Aorta (tissue), 5 donors: ENCODE measurements at places on chromosomes 12 and 14. TPM values are rescaled to one million over a fixed set of nuclear protein-coding genes. Genes with fewer than 3 reads are reported as not detected.
A peak's percentile ranks its signal among the peaks of the same experiment; 100 is the strongest.

DNA sequence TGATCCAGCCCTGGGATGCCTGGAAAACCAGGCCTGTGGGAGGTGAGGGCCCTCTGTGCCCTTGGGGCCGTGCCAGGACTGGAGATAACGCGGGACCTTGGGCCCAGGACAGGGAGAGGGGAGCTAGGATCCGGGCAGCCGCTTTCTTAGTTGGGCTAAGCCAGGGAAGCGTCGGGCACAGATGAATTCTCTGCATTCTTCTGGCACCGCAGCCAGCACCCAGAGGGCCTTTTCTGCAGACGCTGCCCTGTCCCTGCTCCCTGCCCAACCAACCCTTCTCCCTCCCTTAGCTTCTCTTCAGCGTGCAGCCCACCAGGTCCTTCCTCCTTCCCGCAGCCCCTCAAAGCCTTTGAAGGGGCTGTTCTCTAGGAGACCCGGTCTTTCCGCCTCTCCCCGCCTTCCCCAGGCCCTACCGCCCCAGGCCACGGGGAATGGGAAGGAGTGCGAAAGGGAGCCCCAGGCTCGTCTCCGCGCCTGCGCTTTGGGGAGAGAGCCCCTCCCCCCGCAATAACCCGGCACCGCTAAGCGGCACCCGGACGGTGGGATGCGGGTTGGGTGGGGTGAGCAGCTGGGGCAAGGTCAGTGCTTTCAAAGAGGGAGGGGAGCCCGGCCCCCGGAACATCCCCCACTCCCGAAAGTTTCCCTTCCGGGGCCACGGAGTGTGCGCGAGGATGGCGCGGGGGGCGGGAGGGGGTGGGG lies 663 bp downstream of the NCKAP5L start:
- H3K4me1 ChIP-seq = no peaks in the 10 kb centered on the region
- DNase-seq = peak; percentile 84
- no peaks in the 10 kb centered on the region for H3K27me3 ChIP-seq
- peak overlapping the region; percentile 79 for H3K4me3 ChIP-seq
- H3K36me3 ChIP-seq = no peaks in the 10 kb centered on the region

GRCh38 chr12:9588749-9589148 lies 19.0 kb downstream of the KLRB1 start:
- no peak overlapping the region for H3K4me3 ChIP-seq
- no peaks in the 10 kb centered on the region for H3K4me1 ChIP-seq
- H3K27ac ChIP-seq = no peak overlapping the region
- no peaks in the 10 kb centered on the region for H3K27me3 ChIP-seq
- DNase-seq = no peak
- H3K36me3 ChIP-seq = no peaks in the 10 kb centered on the region

GOLT1B gene
- total RNA-seq = 45.4 TPM

DNA sequence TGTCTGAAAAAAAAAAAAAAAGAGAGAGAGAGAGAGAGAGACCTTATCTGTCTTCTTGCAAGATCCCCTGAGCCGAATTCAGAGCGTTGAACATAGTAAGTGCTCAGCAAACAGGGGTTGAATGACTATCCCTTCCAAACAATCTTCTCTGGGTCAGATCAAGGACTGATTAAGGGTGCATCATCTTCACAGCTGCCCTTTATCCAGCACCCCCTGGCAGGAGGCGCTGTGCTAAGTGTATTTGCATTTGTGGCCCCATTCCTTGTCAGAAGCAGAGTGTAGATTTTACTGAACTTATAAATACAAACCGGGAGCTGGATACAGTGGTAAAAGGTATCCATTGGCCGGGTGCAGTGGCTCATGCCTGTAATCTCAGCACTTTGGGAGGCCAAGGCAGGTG lies 8.8 kb upstream of the TRPV4 start:
- no peak for DNase-seq
- H3K27ac ChIP-seq = no peak overlapping the region
- H3K4me3 ChIP-seq = no peak overlapping the region
- no peaks in the 10 kb centered on the region for H3K27me3 ChIP-seq
- H3K4me1 ChIP-seq = no peaks in the 10 kb centered on the region

GRCh38 chr14:100375266-100375962 lies 52.3 kb downstream of the SLC25A47 start:
- DNase-seq = peak; percentile 92
- H3K4me1 ChIP-seq = peaks cover 4% of the 10 kb centered on the region
- H3K27ac ChIP-seq = peak overlapping the region; percentile 86
- H3K36me3 ChIP-seq = no peaks in the 10 kb centered on the region
- H3K27me3 ChIP-seq = no peaks in the 10 kb centered on the region

DNA sequence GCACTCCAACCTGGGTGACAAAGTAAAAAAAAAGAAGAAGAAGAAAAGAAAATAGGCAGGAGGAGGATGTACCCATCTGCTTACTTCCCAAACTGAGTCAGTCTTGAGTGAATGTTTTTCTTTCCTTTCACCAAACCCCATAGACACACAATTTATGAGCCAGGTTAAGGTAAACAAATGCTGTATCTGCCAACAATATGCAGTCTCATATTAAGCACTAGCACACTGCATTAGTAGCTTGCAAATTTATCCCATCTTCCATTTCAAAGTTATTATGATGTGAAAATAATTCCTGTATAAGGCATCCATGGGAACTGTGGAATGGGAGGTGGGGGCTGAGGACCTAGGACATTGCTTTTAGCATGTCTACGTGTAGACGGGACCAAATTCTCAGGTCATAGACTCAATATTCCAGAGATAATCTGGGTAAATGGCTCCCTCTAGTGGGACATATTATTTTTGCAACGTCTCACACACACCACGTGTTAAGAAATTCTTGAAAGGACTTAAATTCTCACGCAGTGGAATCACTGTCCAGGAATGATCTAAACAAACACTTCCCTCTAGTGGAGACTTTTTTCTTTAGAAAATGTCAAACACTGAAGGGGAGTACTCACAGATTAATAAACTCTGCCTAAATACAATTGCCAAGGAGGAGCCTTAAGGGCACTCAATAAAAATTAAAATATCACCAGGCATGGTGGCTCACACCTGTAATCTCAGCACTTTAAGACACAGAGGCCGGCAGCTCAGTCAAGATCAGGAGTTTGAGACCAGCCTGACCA lies 17.1 kb upstream of the OR10P1 start:
- no peaks in the 10 kb centered on the region for H3K36me3 ChIP-seq
- no peak for DNase-seq
- no peaks in the 10 kb centered on the region for H3K27me3 ChIP-seq
- H3K4me3 ChIP-seq = no peak overlapping the region
- H3K27ac ChIP-seq = no peak overlapping the region

- H3K27me3 ChIP-seq = no peaks in the 10 kb centered on the region
- DNase-seq = no peak
- no peak overlapping the region for H3K4me3 ChIP-seq
- no peaks in the 10 kb centered on the region for H3K4me1 ChIP-seq
- no peaks in the 10 kb centered on the region for H3K36me3 ChIP-seq
These were observed 239.3 kb downstream of the ALG10B start for GRCh38 chr12:38555620-38556591.
